ENCODE measurements at places on chromosomes 13 and 19.
A peak's percentile ranks its signal among the peaks of the same experiment; 100 is the strongest.

GRCh38 chr13:76921516-76921915 lies 26.8 kb upstream of the ACOD1 start:
- no peak for DNase-seq

DNA sequence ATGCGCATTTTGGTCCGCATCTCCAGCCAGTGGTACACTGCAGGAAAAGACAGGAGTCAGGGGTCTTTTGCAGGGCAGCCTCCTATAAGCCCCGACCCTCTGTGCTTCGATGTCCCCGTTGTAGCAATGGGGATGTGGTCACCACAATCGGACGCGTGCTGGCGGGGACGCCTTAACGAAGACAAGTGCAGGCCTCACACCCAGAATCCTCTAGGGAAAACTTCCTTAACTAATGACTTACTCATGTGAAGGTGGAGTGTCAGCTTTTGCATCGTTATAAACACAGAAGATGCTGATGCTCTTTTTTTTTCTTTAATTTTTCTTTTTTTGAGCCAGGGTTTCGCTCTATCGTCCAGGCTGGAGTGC lies 22.1 kb downstream of the VASP start:
- DNase-seq = no peak

DNA sequence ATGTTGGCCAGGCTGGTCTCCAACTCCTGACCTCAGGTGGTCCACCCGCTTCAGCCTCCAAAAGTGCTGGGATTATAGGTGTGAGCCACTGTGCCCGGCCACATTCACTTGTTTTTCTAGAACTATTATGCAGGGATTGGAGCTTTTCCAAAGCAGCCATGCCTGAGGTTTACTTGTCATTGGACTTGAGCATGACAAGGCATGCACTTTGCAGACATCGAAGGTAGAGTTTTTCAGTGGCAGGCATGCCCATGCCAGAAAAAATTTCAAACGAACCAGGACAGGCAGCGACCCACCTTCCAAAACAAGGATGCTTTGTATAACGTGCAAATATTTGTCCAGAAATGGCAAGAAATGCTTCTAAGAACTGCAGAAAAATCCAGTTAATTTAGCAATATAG lies 17.7 kb downstream of the PNMA8A start:
- no peak for DNase-seq

DNA sequence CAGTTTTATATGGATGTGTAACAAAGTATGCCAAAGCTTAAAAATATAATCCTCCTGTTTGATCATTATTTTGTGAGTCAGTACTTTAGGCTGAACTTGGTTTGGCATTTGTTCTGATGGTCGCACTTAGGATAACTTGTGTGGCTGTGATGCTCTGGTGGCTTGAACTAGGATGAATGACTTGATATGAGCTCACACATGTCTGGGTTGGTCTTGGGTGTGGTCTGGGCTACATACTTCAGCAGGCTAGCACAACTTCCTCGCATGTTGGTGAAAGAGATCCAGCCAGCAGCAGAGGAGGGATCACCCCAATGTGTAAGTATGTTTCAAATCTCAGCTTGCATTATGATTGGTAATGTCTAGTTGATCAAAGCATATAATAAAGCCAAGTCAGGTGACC lies 969.1 kb upstream of the PCDH9 start:
- no peak for DNase-seq

DNA sequence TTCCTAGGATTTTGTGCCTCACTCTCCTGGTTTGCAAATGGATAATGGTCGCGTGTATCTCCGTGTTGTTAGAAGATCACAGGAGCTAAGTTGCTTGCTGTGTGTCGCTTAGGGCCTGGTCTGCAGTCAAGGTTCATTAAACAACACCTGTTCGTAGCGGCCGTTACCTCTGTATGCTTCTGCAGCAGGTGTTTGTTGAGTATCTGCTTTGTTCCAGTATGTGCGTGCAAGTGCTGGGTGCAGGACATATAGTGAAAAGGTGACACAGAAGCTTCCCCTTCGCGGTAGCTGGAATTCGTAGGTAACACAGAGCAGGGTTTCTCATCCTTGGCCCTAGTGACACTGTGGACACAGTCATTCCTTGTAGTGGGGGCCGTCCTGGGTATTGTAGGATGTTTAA lies 5.4 kb downstream of the MED25 start:
- peak; percentile 23 for DNase-seq

Measured in NCI-H2081 (cell line).